ENCODE measurements at places on chromosomes 4 and X.

GRCh38 chr4:84417997-84418709, 80.9 kb downstream of the NKX6-1 start:
- DNase-seq = no peak

DNA sequence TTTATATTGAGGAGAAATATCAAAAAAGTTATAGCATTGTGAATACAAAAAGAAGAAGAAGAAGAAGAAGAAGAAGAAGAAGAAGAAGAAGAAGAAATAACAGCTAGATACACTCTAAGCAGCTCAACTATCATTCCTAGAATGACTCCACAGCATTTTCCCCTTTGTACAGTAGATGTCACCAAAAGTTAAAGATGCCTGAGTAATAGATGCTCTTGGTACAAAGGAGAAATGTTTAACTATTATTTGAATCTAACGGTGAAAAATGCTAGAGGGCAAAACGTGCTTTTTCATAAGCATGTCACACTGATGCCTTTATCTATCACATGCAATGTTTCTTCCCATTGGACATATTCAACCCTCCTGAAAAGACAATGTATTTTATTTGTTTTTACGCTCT, 178.4 kb upstream of the GPRIN3 start:
- DNase-seq = no peak

- no peak for DNase-seq
Measured at GRCh38 chrX:68634649-68635227, 12.7 kb upstream of the STARD8 start.

GRCh38 chr4:742742-743311, 37.2 kb downstream of the PCGF3 start:
- DNase-seq = peak; percentile 85

DNA sequence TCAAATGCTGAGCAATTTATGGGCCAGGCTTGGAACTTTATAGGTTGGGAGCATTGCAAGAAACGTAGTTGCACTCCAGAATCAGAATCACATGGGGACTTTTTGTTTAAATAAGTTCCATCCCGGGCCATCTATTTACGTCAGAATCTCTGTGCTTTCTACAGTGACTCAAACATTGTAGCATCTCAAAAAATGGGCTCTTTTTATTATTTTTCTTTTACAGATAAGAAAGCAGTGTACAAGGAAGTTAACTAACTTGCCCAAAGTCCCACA, 10.2 kb downstream of the CC2D2A start:
- DNase-seq = no peak

DNA sequence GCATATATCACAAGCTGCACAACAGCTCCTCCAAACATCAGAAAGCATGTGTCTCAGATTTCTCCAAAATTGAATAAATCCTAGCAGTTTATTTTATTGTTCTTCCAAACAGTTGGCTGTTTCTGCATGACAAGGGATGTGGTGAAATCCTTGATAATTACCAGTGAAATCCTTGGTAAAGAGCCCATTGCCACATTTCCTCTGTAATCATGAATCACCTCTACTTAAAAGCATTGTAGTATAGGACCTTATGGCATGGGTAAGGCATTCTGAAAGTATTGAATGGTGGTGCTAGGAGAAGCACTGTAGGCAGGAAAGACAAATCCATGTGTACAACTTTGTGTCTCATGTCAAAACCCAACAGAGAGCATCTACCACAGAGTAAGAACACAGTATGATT, 135.8 kb upstream of the NDST3 start:
- DNase-seq = no peak

DNA sequence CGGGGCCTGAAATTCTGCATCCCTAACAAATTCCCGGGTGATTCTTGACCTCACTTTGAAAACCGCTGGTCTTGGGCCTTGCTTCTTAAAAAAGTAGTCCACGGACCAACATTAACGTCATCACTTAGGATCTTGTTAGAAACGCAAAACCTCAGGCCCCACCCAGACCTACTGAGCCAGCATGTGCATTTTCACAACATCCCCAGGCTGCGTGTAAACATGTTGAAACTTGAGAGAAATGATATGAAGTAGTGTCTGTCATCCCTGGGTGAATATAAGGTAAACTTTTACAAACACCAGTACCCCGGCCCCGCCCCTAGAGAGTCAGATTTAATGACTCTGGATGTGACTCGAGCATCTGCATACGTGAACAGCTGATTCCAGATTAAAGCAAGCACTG, 33.7 kb downstream of the SORBS2 start:
- DNase-seq = no peak

DNA sequence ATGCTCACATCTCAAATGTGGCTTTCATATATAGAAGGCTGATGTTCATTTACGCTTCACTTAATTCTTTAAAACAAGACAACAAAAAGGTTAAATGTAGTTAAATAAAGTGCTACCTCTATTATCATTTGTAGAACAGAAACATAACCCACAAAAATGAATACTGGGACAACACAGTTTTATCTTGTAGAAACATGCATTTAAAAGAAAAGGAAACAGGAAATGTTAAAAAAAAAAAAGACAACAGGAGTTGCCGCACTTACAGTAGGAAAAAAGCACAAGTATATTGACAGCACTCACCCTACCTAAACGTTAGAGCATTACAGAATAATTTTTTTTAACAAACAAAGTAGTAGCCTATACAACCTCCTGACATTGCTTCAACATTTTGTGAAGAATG, 4.8 kb downstream of the THOC2 start:
- DNase-seq = no peak

DNA sequence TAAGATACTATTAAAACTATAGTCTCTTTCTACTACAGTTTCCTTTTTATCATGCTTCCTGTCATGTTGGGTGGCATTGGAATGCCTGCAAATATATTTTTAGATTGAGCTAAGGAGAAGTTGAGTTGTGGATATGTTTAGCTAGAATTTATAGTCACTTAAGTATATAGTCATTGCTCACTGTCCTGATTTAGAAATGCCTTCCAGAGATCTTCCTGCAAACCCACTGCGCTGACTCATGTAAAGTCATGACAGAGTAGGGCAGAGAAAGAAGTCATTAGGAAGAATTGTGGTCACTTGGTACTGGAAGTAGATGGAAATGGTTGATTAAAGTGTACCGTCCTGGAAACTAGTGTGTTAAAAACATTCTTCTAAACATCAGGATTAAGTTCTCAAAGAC, 490.3 kb upstream of the PABPC4L start:
- DNase-seq = no peak

All from WTC11 (cell line).